Purkinje cell (primary cell): ENCODE measurements at places on chromosomes 13 and 19. TPM values are rescaled to one million over a fixed set of nuclear protein-coding genes. Genes with fewer than 3 reads are reported as not detected.

RBM26 gene
- 32.6 and 45.0 TPM in 2 replicates for polyA plus RNA-seq

OR7A5 gene
- polyA plus RNA-seq: not detected in 2 replicates

NRTN gene
- not detected in 2 replicates for polyA plus RNA-seq

PNMA8B gene
- 4.9 and 6.1 TPM in 2 replicates for polyA plus RNA-seq

ZNF491 gene
- 1.4 and 2.3 TPM in 2 replicates for polyA plus RNA-seq

SIGLEC12 gene
- not detected in 2 replicates for polyA plus RNA-seq

SLC7A10 gene
- 1.2 and 3.2 TPM in 2 replicates for polyA plus RNA-seq

CGB2 gene
- not detected in 2 replicates for polyA plus RNA-seq

ACER1 gene
- polyA plus RNA-seq: not detected in 2 replicates

ZNF835 gene
- polyA plus RNA-seq: 0.27 and 1.0 TPM in 2 replicates

ZNF865 gene
- 0.22 TPM in 1 of 2 replicates, not detected in the other for polyA plus RNA-seq

HS6ST3 gene
- 1.2 and 5.8 TPM in 2 replicates for polyA plus RNA-seq

TPTE2 gene
- polyA plus RNA-seq: not detected in 2 replicates

MYO9B gene
- 0.85 and 4.5 TPM in 2 replicates for polyA plus RNA-seq

DCLK1 gene
- polyA plus RNA-seq: 115 and 118 TPM in 2 replicates

HIF3A gene
- 0.09 and 0.31 TPM in 2 replicates for polyA plus RNA-seq

NECTIN2 gene
- 6.2 and 21.5 TPM in 2 replicates for polyA plus RNA-seq

GAPDHS gene
- not detected in 2 replicates for polyA plus RNA-seq

CKM gene
- not detected in 2 replicates for polyA plus RNA-seq

SLITRK6 gene
- 0.82 TPM in 1 of 2 replicates, not detected in the other for polyA plus RNA-seq

GPC5 gene
- polyA plus RNA-seq: 3.8 and 11.9 TPM in 2 replicates

CHST8 gene
- polyA plus RNA-seq: 0.78 and 1.9 TPM in 2 replicates

GSX1 gene
- not detected in 2 replicates for polyA plus RNA-seq

FAM216B gene
- polyA plus RNA-seq: not detected in 2 replicates

CGB3 gene
- polyA plus RNA-seq: not detected in 2 replicates

ZFR2 gene
- polyA plus RNA-seq: 0.51 and 2.8 TPM in 2 replicates

CYP2F1 gene
- polyA plus RNA-seq: not detected in 2 replicates

PSG5 gene
- polyA plus RNA-seq: not detected in 2 replicates

CYP4F2 gene
- not detected in 2 replicates for polyA plus RNA-seq

COL5A3 gene
- 0.52 and 0.60 TPM in 2 replicates for polyA plus RNA-seq

SAFB2 gene
- 7.2 and 10.8 TPM in 2 replicates for polyA plus RNA-seq

PSG7 gene
- polyA plus RNA-seq: not detected in 2 replicates

PRODH2 gene
- polyA plus RNA-seq: not detected in 2 replicates

ZNF765 gene
- 3.7 and 4.8 TPM in 2 replicates for polyA plus RNA-seq

KCNN4 gene
- 4.1 TPM in 1 of 2 replicates, not detected in the other for polyA plus RNA-seq

PLPPR3 gene
- 1.2 TPM in 1 of 2 replicates, not detected in the other for polyA plus RNA-seq

EID2 gene
- 20.5 and 35.6 TPM in 2 replicates for polyA plus RNA-seq

NFKBIB gene
- 2.4 and 3.0 TPM in 2 replicates for polyA plus RNA-seq

ANKLE1 gene
- 0.28 TPM in 1 of 2 replicates, not detected in the other for polyA plus RNA-seq

IQCN gene
- 0.04 TPM in 1 of 2 replicates, not detected in the other for polyA plus RNA-seq

ANO8 gene
- polyA plus RNA-seq: 1.2 and 2.9 TPM in 2 replicates

PRSS57 gene
- not detected in 2 replicates for polyA plus RNA-seq

LGALS7 gene
- not detected in 2 replicates for polyA plus RNA-seq

IFI30 gene
- 0.28 TPM in 1 of 2 replicates, not detected in the other for polyA plus RNA-seq

POGLUT2 gene
- 3.0 and 3.1 TPM in 2 replicates for polyA plus RNA-seq

PNKP gene
- polyA plus RNA-seq: 5.1 and 13.1 TPM in 2 replicates

POU2F2 gene
- 0.56 TPM in 1 of 2 replicates, not detected in the other for polyA plus RNA-seq

STK24 gene
- polyA plus RNA-seq: 18.7 and 19.0 TPM in 2 replicates

SIPA1L3 gene
- 1.5 and 2.0 TPM in 2 replicates for polyA plus RNA-seq

ELSPBP1 gene
- not detected in 2 replicates for polyA plus RNA-seq

VAV1 gene
- 0.12 TPM in 1 of 2 replicates, not detected in the other for polyA plus RNA-seq

KIRREL2 gene
- 1.1 TPM in 1 of 2 replicates, not detected in the other for polyA plus RNA-seq

EXOC3L2 gene
- not detected in 2 replicates for polyA plus RNA-seq

CD33 gene
- polyA plus RNA-seq: not detected in 2 replicates
